ENCODE measurements at places on chromosomes 16 and 17.

DNA sequence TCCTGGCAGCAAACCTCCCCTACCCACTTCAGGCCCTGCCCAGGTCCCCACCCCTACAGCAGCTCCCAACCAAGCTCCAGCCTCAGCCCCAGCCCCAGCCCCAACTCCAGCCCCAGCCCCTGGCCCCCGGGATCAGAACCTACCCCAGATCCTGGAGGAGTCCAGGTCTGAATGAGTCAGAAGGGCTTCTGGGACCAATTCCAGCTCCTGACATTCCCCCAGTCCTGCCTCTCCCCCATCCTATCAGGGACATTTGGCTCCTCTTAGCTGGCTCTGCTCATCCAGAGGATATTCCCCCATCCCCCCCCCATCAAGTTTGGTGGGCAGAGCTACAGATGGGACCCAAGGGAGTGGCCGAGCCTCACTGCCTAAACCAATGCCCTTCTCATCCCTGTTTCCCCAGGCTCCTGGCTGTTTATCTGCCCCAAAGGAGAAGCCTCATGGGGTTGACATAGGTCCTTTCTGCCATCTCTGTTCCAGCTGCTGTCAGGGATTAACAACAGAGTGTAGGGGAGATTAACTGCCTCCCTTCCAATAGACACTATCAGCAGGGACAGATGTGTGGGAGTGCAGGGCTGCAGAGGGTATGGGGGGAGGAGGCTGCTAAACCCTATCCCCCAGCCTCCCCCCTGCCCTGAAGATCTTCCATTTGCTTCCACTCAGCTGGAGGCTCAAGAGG is 16.5 kb downstream of the CNTNAP1 start:
- DNase-seq = no peak

DNA sequence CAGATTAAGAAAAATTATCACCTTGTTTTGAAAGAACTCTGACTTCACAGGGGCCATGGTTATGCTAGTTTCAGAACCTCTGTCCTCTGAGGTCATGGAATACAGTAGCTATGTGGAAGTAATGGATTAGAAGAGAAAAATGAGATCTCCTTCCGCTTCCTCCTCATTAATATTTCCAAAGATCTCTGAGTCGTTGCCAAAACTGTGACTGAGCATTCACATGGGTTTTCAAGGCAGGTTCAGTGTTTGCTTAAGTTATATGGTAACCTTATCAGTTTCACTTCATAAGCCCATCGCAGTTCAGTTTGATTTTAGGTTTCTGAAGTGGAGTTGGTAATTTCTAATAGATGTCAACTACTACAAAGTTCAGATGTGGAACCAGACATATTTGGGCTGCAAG is 321.2 kb upstream of the SOX9 start:
- no peak for DNase-seq

GRCh38 chr16:79792664-79793351 is 192.3 kb upstream of the MAF start:
- no peak for DNase-seq

DNA sequence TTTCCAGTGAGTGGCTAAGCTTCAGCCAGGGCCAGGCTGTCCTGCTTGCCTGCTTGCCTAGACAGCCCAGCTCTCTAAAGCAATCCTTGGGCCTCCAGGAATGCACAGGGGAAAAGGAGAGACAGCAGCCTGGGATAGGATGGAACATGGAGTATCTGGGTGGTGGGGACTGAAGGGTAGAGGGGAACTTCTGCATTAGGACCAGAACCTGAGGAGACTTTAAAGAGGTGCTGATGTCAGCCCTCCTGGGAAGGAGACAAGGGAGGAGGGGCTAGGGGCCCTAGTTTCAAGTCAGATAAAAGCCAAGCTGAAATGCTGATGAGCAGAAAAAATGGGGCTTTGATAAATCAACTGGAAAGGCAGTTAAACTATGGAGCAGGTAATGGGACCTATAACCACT is 1.8 kb downstream of the HOXB7 start:
- DNase-seq = peak; percentile 30

DNA sequence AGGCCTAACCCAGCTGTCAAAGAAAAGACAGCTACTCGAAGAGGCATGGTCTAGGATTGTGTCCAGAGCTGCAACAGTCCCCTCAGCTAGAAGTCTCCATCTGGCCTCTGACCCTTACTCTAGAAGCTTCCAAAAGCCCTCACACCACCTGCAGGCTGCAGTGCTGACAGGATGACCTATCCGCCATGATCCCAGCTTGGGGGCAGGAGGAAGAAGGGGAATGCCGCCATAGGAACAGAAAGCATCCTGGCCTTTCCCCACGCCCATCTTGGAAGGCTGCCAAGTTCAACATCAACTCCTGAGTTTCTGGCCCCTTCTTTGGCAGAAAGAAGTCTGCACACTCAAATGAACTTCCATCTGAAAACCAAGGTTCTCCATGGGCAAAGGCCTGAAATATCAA is 3.1 kb upstream of the KRT36 start:
- DNase-seq = no peak

DNA sequence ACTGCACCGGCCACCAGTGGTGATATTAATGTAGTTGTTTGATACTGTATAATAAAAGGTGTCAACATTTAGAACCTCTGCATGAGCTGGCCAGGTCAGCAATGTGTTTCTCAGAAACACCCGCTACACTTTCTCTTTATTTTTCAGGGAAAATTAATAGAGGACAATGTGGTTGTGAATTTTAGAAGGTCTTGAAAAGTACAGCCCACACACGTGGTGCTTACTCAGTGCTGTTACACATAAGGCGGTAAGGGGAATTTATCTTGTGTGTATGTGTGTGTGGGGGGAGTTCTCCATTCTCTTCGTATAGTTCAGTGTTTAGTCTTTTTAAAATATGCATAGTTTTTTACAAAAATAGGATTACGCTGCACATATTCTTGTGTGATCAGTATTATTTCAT is 4.4 kb upstream of the ZFP1 start:
- DNase-seq = no peak

DNA sequence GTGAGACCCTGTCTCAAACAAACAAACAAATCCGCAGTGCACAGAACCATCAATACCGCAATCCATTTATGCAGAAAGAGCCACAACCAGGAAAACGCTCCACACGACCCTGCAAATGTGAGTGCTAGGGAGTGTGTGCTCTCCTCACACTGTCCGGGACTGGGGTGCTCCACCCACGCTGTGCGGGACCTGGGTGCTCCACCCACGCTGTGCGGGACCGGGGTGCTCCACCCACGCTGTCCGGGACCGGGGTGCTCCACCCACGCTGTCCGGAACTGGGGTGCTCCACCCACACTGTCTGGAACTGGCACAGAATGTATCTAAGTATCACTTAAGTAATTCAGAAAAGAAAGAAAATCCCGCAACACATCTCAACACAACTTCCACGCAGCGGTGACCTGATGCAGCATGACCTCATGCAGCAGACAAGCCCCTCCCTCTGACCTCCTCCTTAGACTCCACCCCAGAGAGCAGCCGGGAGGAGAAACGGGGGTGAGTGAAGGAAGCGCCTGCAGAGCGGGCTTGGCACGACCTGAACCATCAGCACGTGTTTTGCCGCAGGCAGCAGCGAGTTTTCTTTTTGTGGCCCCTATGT is 38.5 kb downstream of the ZNF276 start:
- DNase-seq = no peak

GRCh38 chr16:31421587-31421986 is 6.6 kb downstream of the COX6A2 start:
- DNase-seq = no peak

DNA sequence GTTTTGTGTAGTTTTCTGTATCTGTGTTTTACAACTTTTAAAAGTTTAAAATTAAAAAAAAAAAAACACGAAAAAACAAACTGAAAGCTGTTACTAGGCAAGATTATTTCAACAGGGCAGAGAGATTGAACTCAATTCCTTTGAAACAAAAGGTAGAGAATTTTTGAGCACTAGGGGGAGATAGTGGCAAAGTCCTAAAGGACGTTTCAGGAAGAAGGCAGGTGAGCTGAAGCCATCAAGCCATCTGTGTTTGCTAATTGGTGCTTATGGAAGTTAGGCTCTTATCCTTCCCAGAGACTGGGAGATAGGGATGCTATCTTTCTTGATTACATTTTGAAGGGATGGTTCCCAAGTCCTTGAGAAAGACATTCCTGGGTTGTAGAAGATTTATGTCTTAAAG is 70.6 kb upstream of the CLEC3A start:
- DNase-seq = peak; percentile 24

DNA sequence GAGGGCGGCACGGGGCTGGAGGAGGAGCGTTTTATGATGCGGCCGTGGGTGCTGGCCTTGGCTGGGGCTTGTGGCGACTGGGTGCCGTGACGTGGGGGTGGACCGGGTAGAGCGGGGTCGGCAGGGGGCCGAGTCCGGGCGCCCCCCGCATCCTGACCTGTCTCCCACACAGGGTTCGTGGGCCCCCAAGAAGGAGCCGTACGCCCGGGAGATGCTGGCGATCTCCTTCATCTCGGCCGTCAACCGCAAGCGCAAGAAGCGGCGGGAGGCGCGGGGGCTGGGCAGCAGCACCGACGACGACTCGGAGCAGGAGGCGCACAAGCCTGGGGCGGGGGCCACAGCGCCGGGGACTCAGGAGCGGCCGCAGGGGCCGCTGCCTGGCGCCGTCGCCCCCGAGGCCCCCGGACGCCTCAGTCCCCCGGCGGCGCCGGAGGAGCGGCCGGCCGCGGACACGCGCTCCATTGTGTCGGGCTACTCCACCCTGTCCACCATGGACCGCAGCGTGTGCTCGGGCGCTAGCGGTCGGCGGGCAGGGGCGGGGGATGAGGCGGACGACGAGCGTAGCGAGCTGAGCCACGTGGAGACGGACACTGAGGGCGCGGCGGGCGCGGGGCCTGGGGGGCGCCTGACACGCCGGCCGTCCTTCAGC is 81.6 kb downstream of the ARHGAP23 start:
- no peak for DNase-seq

DNA sequence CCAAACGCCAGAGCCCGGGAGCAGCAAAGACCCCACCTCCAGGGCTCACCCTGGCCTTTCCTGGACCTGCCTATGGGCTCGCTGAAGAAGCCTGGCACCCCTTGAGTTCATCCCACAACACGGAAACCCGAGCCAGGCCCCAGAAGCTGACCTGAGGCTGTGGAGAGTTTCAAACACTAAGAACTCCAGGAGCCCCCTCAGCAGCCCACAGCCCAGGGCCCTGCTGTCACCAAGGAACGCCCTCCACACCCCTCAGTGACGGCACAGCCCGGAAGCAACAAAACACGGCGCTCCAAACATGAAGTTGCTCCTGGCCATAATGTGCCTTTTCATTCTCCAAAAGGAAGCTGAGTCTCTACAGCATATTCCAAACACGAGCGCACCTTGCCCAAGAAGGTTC is 9.2 kb downstream of the SLC38A10 start:
- no peak for DNase-seq

DNA sequence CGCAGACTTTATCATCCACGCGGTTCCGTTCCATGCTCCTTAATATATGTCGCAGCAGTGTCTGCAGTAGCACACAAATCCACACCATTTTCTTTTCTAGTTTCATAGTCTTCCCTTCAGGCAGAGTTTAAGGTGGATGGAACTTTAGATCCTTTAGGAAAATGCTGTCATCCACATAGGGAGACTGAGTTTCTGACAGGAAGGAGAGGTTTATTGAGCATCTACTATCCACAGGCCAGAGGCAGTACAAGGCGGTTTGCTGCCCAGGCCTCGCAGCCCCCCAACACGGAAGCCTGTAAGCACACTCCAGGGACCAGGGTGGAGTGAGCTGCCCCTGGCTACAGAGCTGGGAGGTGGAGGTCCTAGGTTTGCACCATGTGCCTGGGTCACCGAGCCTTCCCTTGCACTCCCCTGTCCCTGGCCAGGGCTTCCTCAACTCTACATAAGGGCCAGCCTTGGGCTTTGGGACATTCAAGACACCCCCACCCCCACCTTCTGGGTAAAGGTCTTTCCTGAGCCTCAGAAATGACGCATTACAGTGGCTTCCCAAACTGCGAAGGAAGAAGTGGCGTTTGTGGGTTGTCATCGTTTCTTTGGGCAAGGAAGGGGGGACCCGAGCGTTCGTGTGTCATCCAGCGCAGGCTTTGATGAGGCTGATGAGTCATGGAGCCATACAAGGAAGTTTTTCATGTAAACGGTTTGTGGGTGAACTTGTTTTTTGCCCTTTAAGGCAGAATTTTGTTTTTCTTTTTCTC is 146.5 kb upstream of the PLCG2 start:
- DNase-seq = no peak

- no peak for DNase-seq
Observed at GRCh38 chr17:5874486-5874885, 195.7 kb upstream of the WSCD1 start.

DNA sequence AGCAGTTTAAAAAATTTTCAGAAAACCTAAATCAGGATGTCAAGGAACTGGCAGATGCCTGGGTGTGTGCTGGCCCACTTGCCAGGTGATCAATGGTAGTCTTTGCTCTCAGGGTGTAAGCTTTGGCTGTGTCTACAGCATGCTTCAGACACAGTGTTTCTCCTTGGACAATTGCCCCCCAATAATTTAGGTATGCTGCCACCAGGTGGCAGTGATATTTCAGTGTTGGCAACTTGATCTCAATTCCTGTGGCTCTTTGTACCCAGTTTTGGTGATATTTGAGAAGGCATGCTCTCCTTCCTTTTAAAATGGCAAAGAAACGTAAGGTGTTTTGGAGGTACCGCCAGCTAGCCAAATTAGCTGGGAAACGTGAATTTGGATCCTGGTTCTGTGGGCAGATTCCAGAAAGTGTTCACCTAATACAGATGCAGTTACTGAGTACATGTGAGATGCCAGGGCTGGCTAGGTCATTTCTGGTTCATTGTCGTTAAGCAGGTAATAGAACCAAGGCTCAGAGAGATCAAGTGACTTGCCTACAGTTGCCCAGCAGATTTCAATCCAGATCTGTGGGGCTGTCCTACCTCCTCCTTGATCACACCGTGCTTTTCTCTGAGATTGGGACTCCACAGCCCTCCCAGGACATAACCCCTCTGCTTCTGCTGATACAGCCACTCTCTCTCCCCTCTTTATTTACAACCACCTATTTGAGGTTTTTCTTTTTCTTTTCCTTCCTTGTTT is 155.6 kb upstream of the PLCG2 start:
- peak; percentile 65 for DNase-seq

DNA sequence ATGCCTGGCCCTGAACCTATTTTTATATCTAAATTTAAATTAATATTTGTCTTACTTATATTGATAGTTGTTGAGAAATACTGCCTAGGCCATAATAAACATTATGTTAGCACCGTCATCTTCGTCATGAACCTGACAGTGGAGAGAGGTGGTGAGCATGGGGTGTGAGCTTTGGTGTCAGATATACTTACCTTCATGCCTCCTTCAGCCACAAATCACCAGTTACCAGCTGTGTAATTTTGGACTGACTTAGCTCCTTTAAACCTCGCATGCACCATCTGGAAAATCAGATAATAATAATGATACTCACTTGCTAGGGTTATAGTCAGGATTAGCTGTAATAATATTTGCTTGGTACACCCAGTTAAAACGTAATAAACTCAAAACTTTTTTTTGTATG is 35.0 kb downstream of the SNX29 start:
- DNase-seq = no peak

All from MM.1S (cell line).